ENCODE measurements at places on chromosomes 4 and X.

- DNase-seq = peak; percentile 11
Observed at GRCh38 chr4:81786063-81786763, 314.5 kb upstream of the RASGEF1B start.

DNA sequence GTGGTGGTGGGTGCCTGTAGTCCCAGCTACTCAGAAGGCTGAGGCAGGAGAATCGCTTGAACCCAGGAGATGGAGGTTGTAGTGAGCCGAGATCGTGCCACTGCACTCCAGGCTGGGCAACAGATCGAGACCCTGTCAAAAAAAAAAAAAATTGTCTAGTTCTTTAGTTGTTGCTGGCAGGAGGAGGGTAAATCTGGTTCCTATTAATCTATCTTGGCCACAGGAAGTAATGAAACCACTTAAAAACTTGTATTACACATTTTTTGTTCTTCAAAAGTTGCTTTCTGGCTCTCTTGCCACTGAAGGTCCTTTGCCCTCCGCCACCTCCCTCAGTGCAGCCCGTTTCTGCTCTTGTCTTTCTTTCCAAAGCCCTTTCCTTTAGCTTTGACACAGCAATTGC is 102.9 kb upstream of the ARSJ start:
- DNase-seq = no peak

- DNase-seq = no peak
Observed at GRCh38 chr4:182748283-182748682, 168.9 kb downstream of the DCTD start.

DNA sequence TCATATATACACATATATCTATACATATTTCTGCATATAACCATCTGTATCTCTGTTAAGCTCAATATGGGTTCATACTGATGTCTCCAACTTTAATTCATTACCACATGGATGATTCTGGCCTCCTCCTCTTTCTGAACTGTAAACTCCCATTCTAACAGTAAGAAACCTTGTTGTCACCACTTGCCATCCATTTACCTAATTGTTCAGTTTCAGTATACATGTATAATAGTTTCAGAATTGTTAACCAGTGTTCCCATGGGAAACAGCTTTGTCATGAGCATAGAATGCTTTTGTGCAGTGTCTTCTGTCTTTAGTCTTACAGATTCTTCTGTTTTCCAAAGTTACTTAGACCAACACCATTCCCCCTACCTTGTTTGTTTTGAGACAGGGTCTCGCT is 35.9 kb downstream of the SLC9A6 start:
- no peak for DNase-seq

GRCh38 chrX:72498782-72499181 is 73.9 kb downstream of the HDAC8 start:
- DNase-seq = no peak

DNA sequence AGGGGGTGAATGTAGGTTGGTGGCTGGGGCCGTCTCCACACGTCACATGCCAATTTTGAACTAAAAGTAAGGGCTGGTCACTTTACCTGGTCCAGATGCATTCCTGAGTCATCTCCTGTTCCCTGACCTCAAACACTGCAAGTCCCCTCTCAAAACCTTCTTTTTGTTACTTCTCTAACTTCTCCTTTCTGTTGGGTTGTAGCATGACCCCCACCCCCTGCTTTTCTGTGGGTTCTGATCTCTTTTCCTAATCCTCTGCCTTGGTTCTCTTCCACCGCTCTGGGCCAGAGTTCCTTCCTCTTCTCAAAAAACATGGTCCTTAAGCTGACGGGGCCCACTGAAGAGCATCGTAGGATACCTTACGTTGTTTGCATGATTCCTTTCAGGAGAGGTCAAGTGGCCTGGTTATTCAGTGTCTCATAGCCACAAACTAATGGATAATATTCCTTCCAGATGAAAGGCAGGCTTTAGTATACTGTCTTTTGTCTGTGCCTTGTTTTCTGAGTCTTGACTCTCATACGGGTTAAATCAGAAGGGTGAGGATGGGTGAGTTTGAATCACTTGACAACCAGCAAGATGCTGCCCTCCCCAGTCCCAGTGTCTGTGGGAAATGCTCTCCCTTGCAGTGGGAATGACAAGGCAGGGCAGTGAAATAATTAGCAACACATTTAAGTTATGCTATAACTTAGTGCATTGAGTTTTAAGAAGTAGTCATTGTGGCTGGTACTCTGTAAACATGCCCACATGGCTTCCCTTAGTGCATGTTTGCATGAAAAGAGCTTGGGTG is 15.1 kb downstream of the SMS start:
- no peak for DNase-seq

- DNase-seq = no peak
Observed at GRCh38 chr4:18571301-18571761, 549.8 kb upstream of the LCORL start.

DNA sequence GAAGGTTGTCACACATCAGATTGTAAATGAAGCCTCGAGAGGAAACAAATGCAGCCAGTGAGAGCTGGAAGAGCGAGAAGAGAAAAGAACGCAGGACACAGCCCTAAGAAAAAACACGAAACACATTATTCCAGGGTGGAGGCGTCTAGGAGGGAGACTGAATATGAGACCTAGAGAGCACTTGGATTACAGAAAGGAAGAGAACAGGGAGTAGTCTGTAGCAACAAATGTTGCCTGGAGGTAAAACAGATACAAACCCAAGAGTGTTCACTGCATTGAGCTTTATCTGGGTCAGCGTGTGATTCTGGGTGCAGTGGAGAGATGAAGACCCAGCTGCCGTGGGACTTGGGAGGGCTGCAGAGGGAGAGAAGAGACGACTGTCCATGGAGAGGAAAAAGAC is 50.1 kb upstream of the SETD7 start:
- DNase-seq = no peak

DNA sequence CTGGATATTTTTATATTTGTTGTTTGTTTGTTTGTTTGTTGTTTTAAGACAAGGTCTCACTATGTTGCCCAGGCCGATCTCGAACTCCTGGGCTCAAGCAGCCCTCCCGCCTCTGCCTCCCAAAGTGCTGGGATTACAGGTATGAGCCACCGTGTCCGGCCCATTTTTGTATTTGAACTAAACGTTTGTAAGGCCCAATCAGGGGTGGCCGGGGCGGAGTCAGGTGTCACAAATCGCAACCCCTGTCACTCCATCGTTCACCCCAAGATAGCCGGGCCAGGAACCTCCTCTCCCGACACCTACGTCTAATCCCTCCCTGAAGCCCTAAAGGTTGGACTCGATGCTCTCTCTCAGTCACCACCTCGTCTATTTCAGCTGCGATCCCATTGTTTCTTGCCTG is 722 bp upstream of the EFHC2 start:
- DNase-seq = no peak

GRCh38 chrX:106170318-106170717 is 2.2 kb downstream of the PWWP3B start:
- DNase-seq = no peak

GRCh38 chr4:1082215-1083182 is 30.9 kb downstream of the RNF212 start:
- DNase-seq = peak; percentile 83

- no peak for DNase-seq
Observed at GRCh38 chrX:15916704-15917084, 62.1 kb upstream of the AP1S2 start.

DNA sequence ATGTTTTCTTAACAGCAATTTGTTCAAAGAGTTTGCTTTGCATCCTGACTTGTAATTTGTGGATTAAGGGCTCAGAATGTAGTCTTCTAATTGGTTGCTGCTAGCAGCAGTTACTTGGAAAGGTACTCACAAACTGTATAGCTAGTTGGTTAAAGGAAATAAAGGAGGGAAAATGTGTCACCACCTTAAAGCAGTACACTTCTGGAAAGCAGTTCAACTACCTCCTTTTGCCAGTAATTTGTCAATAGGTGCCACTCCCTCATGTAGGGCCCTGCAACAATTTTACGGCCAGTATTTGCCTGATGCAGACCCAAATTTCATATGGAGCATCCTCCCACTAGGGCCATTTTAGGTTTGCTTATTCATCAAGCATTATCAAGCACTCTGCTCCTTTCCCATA is 20.8 kb downstream of the AMOT start:
- DNase-seq = no peak

DNA sequence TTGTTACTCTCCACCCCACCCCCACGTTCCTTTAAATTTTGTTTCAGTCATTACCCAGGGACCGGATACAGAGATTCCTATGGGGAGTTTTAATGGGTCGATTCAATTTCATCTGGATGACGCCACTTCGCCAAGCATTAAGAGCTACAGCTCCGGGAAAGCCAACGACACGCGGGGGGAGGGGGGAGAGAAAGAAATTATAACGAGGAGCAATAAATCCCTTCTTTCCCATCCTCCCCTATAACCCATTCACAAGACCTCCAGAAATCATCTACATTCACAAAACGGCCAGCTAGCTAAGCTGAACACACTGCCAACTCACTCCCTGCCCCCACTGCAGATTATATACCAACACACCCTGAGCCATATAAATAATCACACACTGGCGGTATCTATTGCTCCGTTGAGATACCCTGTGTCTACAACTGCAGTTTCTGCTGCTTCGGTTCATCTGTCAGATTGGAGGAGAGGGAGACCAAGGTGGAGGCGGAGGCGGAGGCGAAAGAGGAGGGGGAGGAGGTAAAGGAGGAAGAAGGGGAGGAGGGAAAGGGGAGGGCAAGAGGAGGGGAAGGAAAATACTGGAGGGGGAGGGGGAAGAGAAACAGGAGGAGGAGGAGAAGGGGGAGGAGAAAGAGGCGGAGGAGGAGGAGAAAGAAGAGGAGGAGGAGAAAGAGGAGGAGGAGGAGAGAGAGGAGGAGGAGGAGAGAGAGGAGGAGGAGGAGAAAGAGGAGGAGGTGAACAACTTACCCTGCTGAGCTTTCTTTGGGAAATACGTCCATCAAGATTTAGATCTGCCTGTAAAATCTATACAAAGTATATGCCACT is 113.9 kb upstream of the VAMP7 start:
- DNase-seq = peak; percentile 72

- DNase-seq = no peak
Observed at GRCh38 chr4:7970361-7970946, 30.8 kb upstream of the AFAP1 start.

DNA sequence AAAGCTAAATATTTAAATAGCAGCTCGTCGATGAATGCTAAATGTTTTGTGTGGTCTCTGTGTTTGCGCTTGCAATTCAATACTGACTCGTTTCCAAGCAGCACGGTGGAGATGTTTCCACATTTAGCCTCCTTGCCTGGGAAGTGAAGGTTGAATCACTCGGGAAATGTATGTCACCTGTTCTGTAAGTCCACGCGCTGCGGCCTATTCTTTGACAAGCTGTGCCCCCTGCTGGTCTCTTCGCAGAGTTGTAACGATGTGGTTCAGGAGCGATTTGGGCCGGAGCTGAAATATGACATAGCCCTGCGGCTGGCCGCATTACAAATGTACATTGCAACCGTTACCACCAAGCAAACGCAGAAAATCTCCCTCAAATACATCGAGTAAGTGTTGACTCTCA is 89.6 kb upstream of the PRPS2 start:
- peak; percentile 40 for DNase-seq

DNA sequence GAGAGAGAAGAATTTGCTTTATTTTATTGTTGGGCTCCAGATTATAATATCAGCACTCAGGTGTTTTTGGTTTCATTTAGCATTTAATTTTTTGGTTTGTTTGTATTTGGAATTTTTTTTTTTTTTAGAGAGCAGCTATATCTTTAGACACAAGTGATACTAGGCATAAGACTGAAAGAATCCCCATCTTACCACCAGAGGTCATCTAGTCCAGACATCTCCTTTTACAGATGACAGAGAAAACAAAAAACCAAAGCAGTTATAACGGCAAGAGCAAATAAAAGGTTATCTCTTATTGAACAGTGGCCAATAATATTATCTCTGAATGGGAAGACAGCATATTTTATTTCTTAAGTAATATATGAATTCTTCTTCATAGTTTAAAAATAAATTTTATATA is 22.8 kb downstream of the USP38 start:
- no peak for DNase-seq

GRCh38 chrX:14673764-14674163 is 144.4 kb downstream of the GLRA2 start:
- peak; percentile 60 for DNase-seq

GRCh38 chr4:30268370-30268769 is 451.8 kb upstream of the PCDH7 start:
- DNase-seq = no peak

DNA sequence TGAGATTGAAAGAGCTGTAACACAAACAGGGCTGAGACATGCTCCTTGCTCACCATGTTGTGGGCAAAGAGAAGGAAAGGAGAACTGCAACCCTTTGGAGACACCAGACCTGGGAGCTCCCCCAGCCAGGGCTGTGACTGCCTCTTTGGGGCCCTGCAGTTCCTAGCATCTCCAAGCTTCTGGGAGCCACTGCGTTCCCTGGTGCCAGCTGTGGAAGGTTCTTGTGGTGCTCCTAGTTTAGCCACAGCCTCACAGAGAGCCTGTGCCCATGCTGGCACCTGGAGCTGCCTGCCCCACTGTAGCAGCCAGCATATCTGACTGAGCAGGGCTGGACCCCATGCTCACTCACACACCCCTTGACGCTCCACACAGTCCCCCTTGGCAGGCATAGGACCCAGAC is 141.7 kb downstream of the PDHA2 start:
- no peak for DNase-seq

DNA sequence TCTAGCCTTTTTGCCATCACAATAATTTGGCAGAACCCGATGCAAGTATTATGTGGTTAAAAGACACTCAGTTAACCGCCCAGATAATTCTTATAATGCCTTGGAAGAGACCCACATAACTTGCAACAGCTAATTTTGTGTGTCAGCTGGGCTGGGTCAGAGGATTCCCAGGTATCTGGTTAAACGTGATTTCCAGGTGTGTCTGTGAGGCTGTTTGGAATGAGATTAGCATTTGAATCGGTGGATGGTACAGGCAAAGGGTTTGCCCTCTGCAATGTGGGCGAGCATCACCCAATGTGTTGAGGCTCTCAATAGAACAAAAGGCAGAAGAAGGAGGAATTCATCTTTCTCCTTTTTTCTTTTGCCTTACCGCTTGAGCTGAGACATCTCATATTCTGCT is 314.2 kb upstream of the PUDP start:
- no peak for DNase-seq

GRCh38 chrX:154020536-154021115 is 924 bp upstream of the IRAK1 start:
- no peak for DNase-seq

DNA sequence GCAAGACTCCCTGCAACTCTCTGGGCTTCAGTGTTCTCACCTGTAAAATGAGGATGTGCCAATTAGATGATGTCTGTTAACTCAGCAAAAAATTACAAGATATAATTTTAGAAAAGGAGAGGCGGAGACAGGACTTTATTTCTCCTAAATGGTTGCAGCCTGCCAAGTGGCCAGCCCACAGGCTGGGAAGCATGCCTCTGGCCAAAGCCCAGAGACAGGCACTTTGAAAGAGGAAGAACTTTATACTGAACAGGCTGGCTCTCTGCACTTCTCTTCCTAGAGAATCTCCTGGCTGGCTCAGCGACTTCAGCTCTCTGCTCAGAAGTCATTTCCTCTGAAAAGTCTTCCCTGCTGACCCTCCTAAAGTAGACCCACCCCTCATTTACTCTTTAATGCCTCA is 3.7 kb downstream of the PRDM5 start:
- DNase-seq = peak; percentile 35
